ENCODE measurements at places on chromosomes 16 and 17. TPM values are rescaled to one million over a fixed set of nuclear protein-coding genes. Genes with fewer than 3 reads are reported as not detected.

TBC1D3G gene
- polyA plus RNA-seq, result not detected

HS3ST3B1 gene
- 0.39 TPM for polyA plus RNA-seq

GALR2 gene
- polyA plus RNA-seq, result 0.21 TPM

CCL23 gene
- 0.66 TPM for polyA plus RNA-seq

GPR142 gene
- 0.31 TPM for polyA plus RNA-seq

MYCBPAP gene
- 0.18 TPM for polyA plus RNA-seq

MTHFSD gene
- polyA plus RNA-seq, result 7.3 TPM

DUSP3 gene
- 36.2 TPM for polyA plus RNA-seq

All from adipose tissue (tissue), 3 donors.